Stimulated activated CD4-positive, alpha-beta T cell treated with anti-CD3 and anti-CD28 coated beads, Interleukin-4, amount 100 ng/mL, for 24 hours (primary cell): ENCODE measurements at places on chromosomes 1 and 21.

- DNase-seq: no peak
Measured at GRCh38 chr1:65422241-65423203, 2.1 kb downstream of the LEPR start.

- no peak for DNase-seq
Measured at GRCh38 chr21:35266546-35266945, 217.4 kb upstream of the RUNX1 start.

- no peak for DNase-seq
Measured at GRCh38 chr1:81948495-81948894, 147.8 kb downstream of the ADGRL2 start.

- DNase-seq: no peak
Measured at GRCh38 chr1:198340139-198340538, 183.3 kb downstream of the NEK7 start.

GRCh38 chr1:184635347-184635979, 119.2 kb downstream of the EDEM3 start:
- DNase-seq: no peak

DNA sequence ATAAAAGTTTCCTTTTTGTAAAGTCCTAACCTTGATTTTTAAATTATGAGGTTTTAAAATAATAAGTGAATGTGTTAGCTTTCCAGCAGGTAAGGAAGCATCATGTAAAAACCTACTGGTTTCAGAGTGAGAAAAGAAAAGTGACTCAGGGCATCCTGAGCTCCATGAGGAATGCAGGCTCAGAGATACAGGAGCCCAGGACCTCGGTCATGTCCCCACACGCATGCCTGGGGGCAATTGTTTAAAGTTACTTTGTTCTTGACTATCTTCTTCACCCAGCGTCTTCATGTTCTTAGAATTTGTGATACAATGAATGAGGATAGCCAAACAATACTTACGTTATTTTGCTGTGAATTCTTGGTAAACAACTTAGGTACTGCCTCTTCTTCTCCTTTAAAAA, 117.4 kb upstream of the PLPPR5 start:
- no peak for DNase-seq
